ENCODE measurements at places on chromosomes 16 and 17.

DNA sequence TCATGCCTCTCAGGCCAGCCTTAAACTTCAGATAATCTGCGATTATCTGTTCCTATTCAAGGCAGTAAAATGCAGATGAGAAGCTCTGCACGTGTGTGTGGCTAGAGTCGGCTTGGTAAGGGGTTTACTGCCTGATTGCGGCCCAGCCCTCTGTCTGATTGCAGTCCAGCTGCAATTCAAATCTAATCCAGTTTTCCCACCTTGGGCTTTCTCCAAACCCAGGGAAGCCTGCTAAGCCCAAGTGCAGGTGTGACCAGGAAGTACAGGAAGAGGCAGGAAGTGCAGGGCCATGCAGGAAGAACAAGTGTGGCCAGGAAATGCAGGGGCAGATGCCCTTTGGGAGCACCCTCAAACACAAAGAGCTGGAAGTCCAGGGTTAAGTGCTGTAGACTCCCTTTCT is 314.9 kb downstream of the CEP112 start:
- no peak for DNase-seq

GRCh38 chr16:30533748-30534367 is 800 bp downstream of the ZNF747 start:
- no peak for DNase-seq

GRCh38 chr17:76369379-76369778 is 15.0 kb upstream of the SPHK1 start:
- DNase-seq, result no peak

GRCh38 chr17:43314611-43315011 is 80.8 kb upstream of the RNU2-1 start:
- no peak for DNase-seq

DNA sequence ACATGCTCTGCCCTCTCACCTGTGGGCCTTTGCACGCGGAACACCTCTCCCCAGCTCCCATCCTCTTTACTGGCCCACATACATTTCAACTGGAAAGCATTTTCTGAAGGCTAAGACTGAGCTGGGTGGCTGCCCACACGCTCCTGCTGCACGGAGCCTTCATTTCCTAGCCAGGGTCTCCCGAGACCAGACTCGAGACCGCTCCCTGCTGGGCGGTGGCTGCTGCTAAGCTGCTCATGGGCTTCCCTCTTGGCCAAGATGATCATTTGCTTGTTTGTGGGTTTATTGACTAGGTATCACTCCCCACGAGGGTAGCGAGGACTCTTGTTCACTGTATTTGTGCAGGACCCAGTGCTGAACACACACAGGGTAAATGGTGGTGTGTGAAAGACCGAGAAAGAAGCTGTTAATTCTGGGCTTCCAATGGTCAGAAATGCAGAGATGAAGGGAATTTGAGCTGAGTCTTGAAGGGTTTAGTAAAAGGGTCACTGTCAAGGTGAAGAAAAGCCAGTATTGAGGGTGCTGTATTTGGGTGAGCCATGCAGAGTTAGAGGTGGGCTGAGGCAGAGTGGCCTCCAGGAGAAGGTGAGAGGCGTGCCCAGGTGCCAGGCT is 907 bp downstream of the TRAPPC2L start:
- no peak for DNase-seq

- no peak for DNase-seq
Observed at GRCh38 chr17:78075545-78075944, 53.0 kb downstream of the TMC6 start.

DNA sequence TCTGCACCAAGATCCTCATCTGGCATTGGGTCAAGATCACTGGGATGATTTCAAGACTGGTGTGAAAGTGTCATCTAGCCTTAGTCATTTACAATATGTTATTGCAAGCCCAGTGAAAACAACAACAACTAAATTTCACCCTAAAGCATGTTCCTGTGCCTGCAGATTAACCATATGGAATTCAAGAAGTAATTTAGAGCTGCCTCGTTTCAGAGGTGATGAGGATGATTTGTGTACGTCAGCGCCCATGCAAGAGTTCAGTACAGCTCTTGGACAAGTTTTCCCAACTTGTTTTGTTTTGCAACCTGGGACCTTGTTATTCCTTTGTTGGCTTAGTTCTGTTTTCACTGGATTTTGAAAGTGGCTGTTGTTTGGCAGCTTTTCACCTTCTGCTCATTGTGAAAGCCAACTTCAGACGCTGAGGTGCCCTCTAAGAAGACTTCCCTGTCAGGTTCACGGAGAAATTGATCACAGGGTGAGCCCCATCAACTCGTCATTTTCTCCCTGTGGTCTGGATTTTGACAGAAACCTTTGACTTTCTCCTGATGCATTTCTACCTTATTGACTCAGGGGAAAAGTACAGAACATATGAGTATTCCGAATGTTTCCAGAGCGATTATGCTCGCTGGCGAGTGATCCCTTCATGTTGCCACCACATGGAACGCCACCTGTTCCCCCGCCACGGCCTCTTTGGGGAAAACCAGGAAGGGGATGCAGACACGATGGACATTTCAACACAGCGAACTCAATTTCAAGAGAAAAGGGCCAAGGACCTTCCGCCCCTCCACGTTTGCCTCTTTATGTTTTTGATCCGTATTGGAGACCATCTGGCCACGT is 85.6 kb downstream of the FOXL1 start:
- no peak for DNase-seq

DNA sequence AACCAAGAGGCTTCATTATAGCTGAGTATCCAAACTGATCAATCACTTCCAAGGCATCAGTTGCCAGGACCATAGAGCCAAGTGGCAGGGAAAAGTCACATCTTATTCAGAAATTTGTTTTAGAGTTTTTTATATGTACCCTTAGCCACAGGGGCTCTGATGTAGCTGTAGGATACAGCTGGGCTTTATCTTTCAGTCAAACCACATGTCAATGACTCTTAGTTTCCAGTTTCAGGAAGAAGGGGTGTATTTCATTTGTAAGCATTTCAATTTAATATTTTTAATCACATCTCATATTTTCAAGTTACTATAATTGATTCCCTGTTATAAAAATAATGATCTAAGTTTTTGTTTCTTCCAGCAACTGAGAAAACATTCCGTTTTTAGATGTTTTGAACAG is 2.9 kb upstream of the FLCN start:
- no peak for DNase-seq

DNA sequence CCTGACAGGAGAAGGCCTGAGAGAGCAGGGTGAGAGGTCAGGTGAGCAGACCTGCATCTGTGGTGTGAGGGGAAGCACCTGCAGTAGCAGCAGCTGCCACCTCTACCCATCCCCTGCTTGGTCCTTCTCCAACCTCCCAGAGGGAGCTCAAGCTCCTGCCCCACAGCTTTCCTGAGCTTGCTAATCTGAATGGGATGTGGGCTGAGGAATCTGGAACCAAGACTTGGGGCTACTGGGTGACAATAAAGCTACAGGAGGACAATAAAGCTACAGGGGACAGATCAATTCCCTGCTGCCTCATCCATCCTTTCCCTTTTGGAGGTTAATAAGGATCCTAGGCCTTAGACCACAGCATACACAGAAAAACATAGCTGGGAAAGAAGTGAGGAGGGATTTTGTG is 4.9 kb upstream of the TBX4 start:
- no peak for DNase-seq

- DNase-seq, result no peak
Observed at GRCh38 chr16:70393662-70394061, 45.2 kb downstream of the ST3GAL2 start.

- no peak for DNase-seq
Observed at GRCh38 chr16:24754543-24754942, 25.1 kb downstream of the TNRC6A start.

DNA sequence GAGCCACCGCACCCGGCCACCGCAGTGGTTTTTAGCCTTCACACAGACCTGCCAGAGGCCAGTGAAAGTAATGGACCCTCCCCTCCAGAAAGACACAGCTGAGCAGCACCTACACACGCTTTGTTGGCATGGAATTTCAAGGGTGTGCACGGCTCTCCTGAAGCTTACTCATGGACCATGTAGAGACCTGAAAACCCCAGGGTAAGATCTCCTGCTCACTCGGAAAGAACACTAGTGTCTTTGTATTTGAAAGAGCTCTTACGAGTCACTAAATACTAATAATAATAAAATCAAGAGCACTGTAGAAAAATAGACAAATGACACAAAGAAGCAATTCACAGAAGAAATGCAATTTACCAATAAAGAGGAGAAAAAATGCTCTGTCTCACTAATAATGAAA is 20.0 kb downstream of the SLC43A2 start:
- DNase-seq, result no peak

GRCh38 chr17:45973946-45974859 is 24.8 kb upstream of the STH start:
- no peak for DNase-seq

DNA sequence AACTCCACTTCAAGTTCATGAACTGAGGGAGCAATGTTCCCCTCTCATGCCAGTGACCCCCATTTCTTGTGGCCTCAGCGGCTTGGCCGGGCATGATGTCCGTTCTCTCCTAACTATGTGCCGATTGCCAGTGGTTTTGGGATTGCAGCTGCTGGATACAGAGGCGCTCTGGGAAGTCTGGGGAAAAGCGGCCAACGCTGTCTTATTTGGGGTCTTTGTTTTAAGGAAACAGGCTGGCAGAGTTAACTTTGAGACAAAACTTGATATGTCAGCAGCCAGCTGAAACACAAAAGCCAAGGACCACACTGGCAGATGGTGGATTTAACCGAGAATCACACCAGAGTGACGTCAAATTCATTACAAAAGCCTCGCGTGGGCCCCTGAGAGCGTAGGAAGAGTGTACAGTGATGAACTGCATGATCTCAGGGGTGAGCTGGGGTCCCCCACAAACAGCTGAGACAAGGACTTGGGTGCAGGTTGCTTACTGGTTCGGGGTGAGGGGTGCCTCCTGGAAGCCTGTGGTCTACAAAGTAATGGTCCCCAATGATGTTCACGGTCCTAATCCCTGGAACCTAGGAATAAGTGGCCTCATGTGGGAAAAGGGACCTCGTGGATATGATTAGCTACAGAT is 180.4 kb downstream of the IRF8 start:
- DNase-seq, result no peak

DNA sequence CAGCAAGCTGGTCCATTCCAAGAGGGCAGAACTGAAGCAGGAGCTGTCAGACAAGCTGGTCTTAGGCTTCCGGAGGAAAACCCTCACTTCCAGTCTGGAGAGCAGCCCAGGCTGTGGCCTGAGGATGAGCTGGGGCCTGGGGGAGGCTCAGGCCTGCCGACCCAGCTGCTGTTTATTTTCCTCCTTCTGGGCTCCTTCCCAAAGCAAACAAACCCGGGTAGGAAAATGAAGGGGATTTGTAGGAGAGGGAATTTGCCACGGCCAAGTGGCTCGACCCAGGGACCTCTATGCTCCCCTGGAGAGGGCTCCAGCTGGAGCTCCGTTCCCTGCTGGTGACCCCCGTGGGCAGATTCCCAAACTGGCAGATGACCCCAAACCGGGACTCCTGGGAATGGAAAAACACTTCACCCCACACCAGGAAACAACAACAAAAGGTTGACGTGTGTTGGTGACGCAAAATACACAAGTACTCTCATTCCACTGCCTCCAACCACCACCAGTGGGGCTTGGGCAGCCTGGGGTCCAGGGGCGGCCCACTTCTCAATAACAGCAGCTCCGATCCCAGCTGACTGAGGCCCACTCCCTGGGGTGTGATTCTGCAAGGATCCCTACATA is 8.8 kb downstream of the JUP start:
- no peak for DNase-seq

DNA sequence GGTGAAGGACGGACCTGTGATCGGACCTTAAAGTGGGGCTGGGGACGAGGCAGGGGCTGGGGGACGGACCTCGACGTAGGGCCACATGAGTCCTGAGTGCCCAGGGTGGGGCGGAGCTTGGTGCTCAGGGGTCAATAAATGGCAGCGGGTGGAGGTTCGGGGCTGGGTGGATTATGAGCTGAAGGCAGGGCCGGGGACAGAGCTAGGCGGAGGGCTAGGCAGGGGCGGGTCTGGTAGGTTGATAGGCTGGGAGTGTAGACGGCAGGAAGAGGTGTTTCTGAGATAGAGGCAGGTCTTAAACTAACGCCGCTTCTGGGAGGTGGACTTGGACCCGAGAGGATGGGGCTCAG is 733 bp downstream of the CHRNB1 start:
- DNase-seq, result no peak

GRCh38 chr17:13010959-13011358 is 6.9 kb downstream of the ELAC2 start:
- DNase-seq, result no peak

DNA sequence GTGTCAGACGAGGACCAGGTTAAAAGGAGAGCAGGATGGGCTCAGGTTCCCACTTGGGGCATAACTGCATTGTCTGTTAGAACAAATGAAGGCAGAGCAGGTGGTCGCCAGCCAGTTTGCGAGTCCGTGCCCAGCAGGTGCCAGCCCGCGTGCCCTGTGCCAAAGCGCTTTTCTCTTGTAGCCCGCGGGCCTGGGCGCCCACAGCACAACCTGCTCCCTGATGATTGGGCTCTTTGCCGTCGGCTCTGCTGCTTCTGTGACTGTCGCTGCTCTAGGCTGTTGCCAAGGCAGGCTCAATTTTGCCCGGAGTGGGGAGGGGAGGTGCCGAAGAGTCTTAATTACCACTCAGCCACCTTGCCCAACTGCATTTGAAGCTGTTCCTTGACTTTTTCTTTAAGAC is 21.1 kb downstream of the KNOP1 start:
- no peak for DNase-seq

- no peak for DNase-seq
Observed at GRCh38 chr16:75075688-75076268, 40.8 kb downstream of the LDHD start.

DNA sequence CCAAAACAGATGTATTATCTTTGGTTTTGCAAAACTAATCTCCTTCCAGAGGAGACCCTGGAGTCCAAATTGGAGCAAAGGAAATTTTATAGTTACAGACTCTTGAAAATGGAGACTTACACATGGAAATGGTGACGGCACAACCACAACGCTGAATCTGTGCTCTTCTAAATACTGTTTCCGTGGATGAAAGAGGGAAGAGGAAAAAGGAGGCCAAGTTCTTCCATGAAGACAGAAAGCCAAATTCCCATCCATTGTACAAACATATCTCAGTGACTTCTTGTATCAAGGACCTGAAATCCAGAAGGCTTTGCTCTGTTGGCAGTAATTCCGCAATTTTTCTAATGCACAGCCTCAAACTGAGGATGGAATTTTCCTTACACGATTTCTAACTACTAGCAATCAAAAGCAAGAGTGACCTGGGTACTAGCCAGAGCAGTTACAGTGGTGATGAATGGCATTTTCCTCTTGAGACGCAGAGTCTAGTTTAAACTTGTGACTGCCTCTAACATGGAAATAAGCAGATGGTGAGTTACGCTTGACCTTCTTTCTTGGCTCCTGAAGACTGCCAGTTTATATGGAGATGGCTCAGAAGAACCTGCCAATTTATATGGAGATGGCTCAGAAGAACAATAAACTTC is 38.5 kb downstream of the VPS53 start:
- DNase-seq, result peak; percentile 35

- DNase-seq, result no peak
Observed at GRCh38 chr17:78514521-78514920, 62.7 kb downstream of the DNAH17 start.

- DNase-seq, result no peak
Observed at GRCh38 chr17:50758524-50758923, 8.8 kb downstream of the ANKRD40CL start.

GRCh38 chr16:3021449-3022207 is 1.5 kb downstream of the TNFRSF12A start:
- DNase-seq, result no peak

GRCh38 chr17:39400547-39401411 is 647 bp downstream of the FBXL20 start:
- no peak for DNase-seq

Measured in cerebellar nuclear complex (tissue), 1 donor.